ENCODE measurements at places on chromosomes 6 and 20.

GRCh38 chr6:40477246-40478126 lies 109.7 kb downstream of the LRFN2 start:
- no peak for DNase-seq

DNA sequence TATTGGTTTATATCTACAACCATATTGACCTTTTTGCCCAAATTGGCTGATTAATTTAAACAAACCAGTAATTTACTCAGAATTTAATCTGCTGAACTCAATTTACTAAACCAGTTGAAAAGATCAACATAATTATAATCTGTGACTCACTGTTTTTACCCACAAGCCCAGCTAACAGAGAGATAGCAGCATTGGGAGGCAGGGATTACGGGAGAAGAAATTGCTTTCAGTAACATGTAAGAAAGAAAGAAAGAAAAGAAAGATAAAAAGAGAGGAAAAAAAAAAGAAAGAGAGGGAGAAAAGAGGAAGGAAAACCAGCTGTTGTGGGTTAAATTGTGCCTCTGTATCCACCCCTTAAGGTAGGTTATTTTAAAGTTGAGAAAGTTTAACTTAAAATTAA lies 13.3 kb upstream of the RHAG start:
- no peak for DNase-seq

DNA sequence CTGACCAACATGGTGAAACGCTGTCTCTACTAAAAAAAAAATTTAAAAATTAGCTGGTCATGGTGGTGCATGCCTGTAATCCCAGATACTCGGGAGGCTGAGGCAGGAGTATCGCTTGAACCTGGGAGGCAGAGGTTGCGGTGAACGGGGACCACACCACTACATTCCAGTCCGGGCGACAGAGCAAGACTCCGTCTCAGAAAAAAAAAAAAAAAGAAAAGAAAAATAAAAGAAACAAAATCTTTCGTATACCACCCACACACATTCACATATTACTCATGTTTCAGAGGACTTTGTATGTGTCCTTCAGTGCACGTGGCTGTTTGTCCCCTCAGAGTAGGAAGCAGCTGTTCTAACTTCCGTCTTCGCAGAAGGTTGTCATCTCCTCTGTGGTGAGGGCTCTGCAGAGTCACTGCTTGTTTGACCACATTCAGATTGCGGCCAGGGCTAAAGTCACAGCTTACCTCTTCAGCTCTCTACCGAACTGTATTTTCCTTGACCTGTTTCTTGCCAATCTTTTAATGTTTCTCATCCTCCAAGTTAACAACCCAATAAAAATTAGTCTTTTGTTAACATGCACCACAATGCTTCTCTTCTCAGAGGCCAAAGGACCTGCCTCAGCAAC lies 36.6 kb upstream of the HIVEP1 start:
- DNase-seq: no peak

GRCh38 chr6:133099573-133099972 lies 141.6 kb upstream of the EYA4 start:
- no peak for DNase-seq

- no peak for DNase-seq
Measured at GRCh38 chr6:10542213-10542612, 21.1 kb downstream of the GCNT2 start.

- no peak for DNase-seq
Measured at GRCh38 chr6:170144571-170145271, 146.2 kb downstream of the DLL1 start.

- no peak for DNase-seq
Measured at GRCh38 chr6:160198606-160199211, 59.9 kb downstream of the SLC22A2 start.

GRCh38 chr20:38878866-38879265 lies 47.4 kb upstream of the FAM83D start:
- no peak for DNase-seq

DNA sequence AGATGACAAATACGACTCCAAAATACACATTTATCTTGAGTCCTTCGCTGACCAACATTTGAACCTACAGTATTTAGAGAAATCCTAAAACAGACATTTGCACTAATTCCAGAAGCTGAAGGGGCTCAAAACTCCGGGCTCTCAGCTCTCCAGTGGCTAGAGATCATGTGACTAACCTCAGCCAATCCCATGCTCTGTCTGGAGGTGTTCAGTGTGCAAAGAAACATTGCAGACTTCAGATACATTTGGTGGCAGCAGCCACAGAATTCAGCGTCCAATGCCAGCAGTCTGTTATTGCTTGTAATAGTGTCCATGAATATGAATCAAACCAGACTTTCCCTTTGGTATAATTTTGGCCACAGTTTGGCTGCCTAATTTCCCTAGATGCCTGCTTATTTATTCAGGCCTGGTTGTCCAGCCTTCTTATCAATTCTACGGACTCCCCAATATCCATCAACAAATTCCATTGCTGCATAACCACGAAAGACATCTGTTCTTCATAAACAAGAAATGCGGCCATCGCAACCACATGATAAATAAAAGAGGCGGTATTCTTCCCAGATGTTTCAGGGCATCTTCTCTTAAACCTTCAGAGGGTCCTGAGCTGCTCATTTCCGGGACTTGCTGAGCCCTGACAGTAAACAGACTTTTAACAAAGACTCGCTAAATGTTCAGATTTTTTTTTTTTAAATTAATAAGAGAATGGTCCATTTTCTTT lies 14.5 kb upstream of the CYP24A1 start:
- DNase-seq: no peak

GRCh38 chr6:137816133-137816579 lies 50.9 kb upstream of the TNFAIP3 start:
- no peak for DNase-seq

DNA sequence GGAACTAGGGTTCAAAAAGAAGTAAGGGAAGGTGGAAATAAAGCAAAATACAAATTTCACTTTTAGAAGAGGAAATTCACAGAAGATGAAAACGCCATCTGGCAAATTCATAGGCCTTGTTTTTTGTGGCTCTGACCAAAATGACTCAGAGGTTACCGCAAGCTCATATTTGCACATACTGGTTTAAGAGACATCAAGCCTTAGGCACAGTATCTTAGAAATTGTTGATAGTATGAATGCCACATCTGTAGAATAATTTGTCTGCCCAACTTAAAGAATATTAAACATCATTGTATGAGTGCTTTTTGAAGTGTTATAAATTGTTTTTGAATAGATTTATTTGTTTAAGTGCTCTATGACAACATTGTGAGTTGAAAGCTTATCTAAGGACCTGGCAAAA lies 10.6 kb downstream of the TAAR1 start:
- no peak for DNase-seq

- DNase-seq: no peak
Measured at GRCh38 chr6:90097356-90097755, 199.3 kb downstream of the BACH2 start.

DNA sequence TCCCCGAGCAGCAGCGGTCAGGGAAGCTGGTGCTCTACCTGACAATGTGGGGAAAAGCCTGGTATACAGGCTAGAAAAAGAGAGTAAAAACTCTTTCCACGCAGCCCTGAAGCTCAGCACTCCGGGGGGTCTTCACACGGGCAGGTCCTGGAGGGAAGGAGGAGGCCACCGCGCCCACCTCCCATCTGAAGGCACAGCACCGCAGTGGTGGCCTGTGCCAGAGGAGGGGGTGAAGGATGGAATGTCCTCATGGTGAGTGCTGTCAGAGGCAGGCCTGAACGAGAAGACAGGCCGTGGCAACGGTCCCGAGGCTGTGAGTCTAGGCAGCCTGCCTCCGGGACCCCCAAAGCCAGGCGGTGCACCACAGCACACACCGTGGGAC lies 5.8 kb downstream of the SLC2A4RG start:
- DNase-seq: no peak

DNA sequence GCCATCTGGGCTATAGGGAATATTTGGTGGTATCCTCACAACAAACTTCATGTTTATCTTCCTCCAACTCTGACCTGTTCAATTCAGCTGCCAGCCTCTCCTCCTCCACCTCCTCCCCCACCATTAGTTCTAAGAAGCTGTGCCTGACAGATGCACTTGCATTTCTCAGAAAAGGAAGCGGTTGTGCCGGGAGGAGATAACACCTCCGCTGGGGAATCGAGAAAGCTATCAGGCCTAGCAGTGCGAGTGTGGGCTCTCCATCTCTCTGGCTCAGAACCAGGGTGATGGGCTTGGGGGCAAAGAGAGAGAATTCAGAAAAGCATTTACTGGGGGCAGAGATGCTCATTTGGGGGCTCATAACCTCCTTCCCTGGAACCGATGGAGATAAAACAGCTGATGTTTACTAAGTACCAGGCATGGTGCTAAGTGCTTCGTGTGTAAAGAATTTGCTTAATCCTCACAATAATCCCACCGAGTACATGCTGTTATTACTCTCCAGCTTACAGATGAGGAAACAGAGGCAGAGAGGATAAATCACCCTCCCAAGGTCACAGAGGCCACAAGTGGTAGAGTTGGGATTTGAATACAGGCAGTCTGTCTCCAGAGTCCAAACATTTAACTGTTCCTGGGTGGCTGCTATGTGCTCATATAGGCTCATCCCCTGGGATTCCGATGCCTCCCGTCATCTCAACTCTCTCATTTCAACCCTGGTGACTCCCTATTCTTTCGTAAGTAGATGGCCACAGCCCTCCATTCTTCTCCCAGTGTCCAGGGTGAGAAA lies 38.3 kb downstream of the COX4I2 start:
- DNase-seq: peak; percentile 59

- DNase-seq: no peak
Measured at GRCh38 chr20:40599987-40600386, 89.0 kb downstream of the MAFB start.

All from stimulated activated CD4-positive, alpha-beta T cell treated with anti-CD3 and anti-CD28 coated beads, Interleukin-2, amount 100 ng/mL, for 24 hours (primary cell).